ENCODE measurements at places on chromosomes 2 and 18.

- no peak for DNase-seq
Measured at GRCh38 chr18:35936951-35937350, 35.5 kb upstream of the RMP24 start.

DNA sequence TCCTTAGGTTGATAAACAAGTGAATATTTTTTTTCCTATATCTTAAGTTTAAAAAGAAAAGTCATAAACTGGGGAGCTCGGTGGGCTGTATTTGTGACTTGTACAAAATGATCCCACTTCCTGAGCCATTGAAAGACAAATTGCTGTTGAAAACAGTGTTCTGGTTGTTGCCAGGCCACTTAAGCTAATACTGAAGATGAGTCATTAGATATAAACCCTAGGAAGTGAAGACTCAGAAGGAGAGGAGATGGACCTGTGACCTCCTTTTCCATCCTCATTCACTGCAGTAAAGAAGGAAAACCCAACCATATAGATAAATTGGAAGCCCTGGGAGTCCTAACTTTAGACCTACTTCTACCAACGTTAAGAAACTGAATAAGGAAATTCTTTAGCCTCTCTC lies 46.2 kb upstream of the SERPINE2 start:
- DNase-seq: no peak

DNA sequence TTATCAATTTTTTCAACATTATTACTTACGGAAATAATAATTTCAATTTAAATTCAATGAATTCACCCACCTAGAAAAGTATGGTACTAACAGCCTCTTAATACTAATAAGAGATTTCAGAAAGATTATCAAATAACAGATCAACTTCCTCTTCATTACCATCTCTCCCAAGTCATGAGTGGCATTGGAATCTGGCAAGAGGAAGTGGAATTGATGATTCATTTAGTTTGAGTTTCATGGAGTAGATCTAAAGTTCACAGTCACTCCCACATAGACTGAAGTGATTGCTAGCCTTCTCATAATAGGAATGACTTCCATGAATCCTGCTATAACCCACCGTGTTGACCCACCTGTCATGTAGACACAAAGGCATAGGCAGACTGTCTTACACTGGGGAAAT lies 77.7 kb upstream of the WDR75 start:
- no peak for DNase-seq

- DNase-seq: peak; percentile 2
Measured at GRCh38 chr2:20438334-20439192, 8.3 kb upstream of the RHOB start.

DNA sequence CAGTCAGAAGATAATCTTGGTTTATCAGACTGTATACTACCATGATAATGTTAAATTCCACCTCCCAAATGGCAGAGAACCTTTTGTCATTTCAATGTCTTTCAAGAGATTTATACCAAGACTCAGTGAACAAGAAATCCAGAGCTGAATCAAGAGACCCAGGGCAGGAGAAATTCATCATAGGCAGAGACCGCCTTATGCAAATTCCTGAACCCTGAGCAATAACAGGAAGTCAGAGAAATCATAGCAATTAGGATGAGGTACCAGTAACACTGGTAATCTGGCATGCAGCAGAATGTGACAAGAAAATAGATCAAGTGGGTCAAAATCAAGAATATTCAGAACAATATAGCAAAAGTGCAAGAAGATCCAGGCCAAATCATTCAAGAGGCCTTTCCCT lies 412.4 kb upstream of the LRATD1 start:
- no peak for DNase-seq

GRCh38 chr2:192025637-192026036 lies 169.1 kb downstream of the TMEFF2 start:
- peak; percentile 28 for DNase-seq

- DNase-seq: no peak
Measured at GRCh38 chr18:49560624-49561288, 1.1 kb upstream of the LIPG start.

DNA sequence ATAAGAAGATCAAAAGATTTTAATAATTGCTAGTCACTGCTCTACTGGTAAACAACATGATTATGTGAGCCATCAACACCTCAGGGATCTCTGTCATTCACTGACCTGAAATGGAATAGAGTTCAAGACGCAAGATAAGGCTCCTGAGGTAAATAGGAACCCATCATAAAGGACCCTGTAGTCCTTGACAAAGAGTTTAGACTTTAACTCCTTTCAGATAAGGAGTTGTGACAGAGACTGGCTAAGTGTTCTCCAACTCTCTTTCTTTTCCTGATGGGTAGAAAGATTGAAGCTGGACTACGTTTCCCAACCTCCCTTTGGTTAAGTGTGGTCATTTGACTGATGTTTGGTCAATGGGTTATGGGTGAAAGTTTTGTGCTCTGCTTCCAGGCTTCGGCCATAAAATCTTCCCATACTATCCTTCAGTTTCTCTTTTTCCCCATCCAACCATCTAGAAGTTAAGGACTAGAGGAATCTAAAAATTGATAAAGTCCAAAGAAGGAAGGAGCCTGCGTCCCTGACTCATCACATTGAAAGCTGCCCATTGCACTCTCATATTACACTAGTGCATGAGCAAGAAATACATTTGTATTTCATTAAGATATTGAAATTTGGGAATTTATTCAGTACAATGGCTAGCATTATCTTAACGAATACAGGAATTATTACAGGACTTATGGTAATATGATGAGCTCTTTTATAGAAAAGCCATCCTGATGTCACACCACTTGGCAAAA lies 293.7 kb upstream of the ACVR2A start:
- DNase-seq: no peak

GRCh38 chr2:10829299-10829698 lies 16.7 kb upstream of the PDIA6 start:
- no peak for DNase-seq

DNA sequence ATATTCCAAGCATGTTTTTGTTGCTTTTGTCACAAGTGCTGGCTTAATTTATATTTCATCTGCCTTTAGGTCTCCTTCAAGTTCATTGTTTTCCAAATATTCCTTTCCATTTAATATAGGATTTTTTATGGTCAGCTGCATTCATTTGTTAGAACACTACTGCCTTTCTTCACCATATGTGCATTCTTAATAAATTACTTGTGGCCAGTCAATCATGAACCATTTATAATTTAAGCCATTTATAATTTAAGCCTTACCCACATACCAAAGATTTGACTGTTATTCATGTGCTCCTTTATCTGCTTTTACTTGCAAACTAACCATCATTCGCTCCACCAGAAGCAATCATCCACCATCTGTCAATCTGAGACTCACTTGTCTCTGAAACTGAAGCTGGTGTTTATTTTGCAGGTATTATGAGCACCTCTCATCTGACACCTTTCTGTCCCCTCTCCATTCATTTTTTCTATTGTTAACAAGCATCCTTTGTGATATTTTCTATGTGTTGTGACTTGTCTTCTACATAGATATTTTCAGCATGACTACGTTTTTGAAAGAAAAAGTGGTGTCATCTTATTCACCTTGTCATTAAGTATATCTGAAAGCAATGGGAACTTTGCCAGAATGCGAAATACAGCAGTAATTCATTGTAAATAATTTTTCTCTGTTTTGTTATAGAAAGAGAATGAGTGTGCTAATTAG lies 786.8 kb downstream of the KCNJ3 start:
- no peak for DNase-seq

- DNase-seq: no peak
Measured at GRCh38 chr2:42099438-42100173, 51.8 kb downstream of the PKDCC start.

DNA sequence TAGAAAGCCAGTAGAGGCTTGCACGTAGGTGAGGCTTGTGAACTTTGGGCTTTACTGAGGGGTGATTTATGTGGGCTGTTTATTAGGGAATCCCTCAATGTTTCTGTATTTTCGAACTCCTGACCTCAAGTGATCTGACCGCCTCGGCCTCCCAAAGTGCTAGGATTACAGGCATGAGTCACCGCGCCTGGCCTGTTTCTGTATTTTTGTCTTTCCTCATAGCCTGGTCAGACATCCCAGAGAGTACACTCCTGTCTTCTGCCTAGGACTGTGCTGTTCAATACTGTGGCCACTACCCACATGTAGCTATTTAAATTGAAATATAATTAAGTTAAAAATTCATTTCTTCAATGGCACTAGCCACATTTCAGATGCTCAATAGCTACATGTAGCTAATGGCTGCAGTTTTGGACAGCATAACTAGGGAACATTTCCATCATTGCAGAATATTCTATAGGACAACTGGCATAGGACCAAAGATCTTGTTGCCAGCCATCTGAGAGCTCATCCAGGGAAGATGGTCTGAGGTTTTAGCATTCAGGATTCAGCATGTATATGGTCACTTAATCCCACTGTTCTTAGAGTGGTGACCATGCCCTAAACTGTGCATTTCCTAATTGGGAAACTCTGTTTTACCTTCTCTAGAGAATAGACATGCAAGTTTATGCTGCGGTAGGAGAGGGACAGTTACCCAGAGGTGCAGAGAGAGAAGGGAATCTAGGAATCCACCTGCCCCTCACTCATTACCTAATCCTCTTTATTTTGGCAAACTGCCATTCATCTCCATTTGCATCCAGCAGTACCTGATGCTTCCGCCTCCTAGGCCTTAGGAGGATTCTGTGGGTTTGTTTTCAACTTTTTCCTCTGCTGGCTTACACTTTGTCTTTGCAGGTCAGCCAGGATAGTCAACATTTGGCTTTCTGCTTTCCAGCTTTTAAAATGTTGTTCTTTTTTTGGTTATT lies 64.4 kb downstream of the LCLAT1 start:
- DNase-seq: no peak

GRCh38 chr2:219629976-219630695 lies 2.7 kb downstream of the SLC4A3 start:
- no peak for DNase-seq

GRCh38 chr2:48173141-48173540 lies 266.8 kb upstream of the FBXO11 start:
- DNase-seq: no peak

- peak; percentile 10 for DNase-seq
Measured at GRCh38 chr2:136116813-136117390, 1.0 kb downstream of the CXCR4 start.

- DNase-seq: no peak
Measured at GRCh38 chr2:176205126-176205525, 16.7 kb downstream of the HOXD1 start.

- DNase-seq: no peak
Measured at GRCh38 chr2:180657054-180657453, 323.4 kb upstream of the UBE2E3 start.

DNA sequence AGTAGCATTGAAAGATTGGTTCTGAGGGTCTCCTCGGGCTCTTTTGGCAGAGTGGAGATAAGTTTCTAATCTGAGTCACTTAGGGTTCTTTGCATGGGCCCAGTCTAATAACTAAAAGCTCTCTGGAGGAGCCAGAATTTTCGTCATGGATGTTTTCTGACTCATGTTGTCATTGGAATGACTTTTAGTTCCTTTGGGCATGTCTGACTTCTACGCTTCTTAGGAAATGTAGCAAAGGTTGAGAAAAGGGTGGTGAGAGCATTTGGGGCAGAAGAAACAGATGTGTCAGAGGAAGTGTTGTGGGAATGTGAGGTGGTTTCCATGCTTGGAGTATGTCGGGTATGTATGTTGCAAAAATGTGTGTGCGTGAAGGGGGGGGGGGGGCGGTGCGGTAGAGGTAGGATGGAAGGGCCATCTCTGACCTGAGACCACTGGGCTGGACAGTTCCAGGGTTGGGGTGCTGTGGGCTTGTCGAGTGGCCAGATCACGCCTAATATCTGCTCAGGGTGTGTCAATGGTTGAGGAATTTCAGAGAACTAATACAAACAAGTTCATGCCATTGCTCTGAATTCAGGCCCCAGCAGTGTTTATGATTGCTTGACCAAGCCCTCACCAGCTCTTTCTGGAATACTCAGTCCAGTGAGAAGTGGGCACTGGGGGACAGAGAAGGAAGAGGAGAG lies 26.9 kb downstream of the KLHL29 start:
- DNase-seq: no peak

DNA sequence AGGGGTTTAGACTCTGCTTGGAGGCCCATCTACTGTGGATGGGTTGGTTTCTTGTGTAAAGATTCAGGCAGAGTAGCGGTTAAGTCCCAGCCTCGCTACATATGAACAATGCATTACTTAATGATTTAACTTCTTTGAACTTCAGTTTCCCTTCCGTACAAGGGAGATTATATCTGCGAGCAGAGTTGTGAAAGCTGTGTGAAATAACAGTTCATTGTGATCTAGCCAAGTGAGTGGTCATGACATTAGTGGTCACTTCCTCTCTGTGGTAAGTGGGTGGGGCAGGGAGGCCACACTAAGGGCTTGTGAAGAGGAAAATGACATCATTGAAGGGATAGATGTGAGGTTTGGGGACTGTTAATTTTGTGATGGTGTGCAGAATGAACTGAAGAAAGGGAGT lies 14.1 kb upstream of the MEX3C start:
- DNase-seq: no peak

DNA sequence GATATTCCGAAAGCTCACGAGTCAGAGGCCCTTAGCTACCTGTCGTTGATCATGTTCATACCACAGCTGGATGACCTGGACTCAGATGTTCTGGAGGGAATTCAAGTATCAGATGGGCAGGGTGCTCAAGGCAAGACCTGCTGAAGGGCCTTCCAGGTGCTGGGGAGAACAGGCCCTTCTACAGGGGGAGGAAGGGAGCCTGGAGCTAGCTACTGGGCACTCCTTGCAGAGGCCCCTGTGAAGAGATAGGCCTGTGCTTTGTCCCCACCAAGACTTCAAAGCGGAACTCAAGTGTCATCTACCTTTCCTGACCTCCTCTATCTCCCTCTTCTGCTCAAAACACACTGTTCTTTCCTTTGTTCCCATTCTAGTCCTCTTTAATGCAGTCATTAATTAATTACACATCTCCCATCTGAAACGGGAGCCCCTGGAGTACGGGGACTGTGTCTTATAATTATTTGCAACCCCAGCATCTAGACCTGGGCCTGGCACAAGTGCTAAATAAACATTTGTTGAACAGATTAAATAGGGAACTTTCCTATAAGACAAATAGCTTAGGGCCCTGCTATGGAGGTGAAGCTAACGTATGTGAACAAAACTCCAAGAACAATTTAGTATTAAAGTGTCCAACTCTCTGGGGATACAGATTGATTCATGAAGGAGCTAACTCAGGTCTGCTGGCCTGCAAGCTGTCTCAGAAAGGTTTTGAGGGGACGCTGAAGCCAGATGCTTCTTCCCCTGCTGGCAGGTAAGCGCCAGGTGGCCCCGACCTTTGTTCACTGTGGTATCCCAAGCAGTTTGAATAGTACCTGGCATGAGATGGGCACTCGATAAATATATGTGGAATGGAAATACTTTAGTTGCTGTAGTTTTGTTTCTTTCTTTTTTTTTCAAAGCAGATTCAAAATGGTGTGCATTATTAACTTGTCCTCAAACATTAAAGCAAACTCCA lies 22.0 kb downstream of the RHOB start:
- peak; percentile 4 for DNase-seq
